ENCODE measurements at places on chromosomes 3 and 15.

DNA sequence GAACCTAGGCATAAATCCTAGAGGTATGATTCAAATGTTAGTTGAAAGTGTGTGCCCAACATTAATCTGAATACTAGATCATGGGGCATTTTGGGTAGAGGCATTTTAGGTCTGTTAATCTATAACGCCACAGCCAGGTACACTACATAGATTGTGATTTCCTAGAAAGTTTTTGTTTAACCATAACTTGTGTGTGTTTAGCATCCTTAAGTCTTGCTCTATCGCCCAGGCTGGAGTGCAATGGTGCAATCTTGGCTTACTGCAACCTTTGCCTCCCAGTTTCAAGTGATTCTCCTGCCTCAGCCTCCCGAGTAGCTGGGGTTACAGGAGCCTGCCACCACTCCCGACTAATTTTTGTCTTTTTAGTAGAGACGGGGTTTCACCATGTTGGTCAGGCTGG lies 59.1 kb downstream of the TRIM71 start:
- no peak for DNase-seq

DNA sequence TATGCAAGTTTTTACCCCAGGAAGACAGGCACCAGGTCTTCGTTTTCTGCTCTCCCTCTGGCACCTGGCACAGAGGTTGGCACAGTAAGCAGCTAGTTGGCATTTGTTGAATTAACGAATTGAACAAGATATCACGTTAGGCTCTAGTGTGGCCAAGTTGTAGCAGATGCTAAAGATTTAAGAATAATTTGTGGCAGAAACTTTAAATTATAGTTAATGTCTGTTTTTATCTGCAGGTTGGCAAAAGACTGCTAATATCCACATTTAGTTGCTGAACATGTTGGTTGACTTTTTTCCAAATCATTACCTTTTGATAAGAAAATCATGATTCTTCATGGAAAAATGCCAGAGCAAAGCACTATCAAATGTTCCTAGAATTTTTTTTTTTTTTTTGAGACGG lies 8.1 kb downstream of the CHRNA5 start:
- DNase-seq: no peak

DNA sequence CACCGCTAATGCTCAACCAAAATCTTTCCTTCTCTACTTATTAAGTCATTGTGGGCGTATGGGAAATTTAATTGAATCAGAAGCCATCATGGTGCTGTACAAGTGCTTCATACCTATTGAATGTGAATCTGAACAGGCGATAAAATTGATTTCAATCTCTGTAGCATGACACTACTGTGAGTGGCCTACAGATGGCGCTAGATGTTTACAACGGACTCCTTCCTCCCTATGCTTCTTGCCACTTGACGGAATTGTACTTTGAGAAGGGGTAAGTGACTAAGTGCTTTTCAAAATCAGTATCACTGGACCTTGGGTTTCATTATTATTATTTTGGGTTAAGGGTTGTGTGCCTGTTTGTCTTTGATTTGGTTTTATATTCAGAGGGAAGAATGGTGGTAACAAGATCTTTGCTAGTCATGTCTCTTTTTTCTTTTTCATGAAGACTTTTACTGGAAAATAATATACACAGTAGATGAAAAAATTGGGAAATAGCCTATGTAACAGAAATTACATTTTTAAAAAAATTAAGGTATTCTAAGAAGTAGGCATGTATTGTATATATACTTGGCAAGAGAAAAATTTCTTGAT lies 35.4 kb downstream of the ACP3 start:
- DNase-seq: peak; percentile 30

GRCh38 chr3:34256021-34256420 lies 457.6 kb downstream of the PDCD6IP start:
- DNase-seq: no peak

GRCh38 chr3:18087988-18088387 lies 337.2 kb downstream of the SATB1 start:
- DNase-seq: no peak

DNA sequence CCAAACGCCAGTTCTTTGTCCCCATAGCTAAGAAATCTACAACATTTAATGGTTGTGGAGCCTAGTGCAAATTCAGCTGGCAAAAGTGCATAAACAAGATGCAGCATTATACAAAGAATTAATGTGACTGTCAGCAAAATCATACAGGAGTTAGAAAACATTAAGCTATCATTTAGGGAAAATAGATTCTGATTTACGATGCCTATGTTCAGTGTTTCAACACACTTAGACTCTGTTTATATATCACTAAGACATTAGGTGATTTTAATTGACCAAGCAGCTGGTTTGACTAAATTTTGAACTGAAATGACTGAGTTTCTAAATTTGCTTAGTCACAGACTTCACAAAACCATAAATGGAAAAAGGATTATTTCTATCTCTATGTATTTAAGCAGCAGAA lies 1076.8 kb downstream of the TBL1XR1 start:
- no peak for DNase-seq
